ENCODE measurements at places on chromosomes 3 and 15.

- DNase-seq, result no peak
These were observed 13.0 kb upstream of the PIGZ start for GRCh38 chr3:196981657-196982056.

DNA sequence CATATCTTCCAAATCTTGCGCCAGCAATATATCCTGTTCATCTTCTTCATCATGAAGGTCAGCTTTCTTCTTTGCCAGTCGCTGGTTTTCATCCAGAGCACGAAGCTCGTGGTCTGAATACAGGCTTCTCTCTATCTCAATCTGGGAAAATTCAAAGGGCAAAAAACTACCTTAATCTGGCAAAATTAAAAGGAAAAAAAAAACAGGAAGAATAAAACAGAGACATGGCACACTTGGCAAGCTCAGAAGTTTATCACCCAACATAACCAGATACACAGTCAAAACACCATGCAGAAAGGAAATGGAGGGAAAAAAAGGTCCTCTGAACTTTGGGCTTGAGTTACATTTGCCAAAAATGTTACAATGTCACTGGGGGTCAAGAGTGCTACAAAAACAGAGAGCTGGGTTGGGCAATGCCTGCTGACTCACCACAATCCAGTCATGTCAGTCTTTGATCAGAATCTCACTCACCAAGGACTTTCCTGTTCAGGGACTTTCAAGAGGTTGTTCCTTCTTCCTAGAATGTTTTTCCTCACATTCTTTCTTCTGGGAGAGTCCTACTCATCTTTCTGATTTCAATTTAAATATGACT is 1.5 kb downstream of the MRPL46 start:
- no peak for DNase-seq

DNA sequence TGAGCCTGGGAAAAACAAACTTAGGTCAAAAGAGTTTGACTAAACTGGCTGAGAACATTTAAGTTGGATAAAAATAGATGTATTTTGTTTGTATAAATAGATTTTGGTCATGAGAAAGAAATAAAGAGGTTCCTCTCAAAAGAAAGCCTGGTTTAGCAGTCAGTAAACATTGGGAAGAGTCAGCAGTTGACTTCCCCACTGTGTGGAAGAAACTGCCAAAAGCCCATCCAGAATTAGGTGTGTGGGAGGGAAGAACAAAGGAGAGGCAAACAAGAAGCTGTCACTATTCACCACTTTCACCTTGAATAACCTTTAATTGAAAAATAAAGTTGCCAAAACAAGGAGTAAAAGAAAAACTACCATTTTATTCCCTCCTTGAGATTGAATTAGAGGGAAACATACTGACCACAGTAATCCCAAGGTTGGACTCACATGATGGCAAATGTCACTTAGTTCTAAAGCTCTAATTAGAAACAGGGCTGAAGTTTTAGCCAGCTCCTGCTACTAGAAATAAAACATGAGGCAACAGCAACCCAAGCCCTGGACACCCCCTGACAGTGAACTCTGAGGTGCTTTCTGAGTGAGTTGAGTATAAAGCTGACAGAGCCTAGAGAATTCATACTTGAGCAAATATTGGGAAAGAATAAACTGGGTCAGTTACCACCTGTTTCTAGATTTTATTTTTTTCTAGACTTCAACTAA is 139.3 kb downstream of the SERPINI1 start:
- no peak for DNase-seq

GRCh38 chr3:172257648-172258400 is 190.4 kb downstream of the GHSR start:
- no peak for DNase-seq

GRCh38 chr3:15107075-15107947 is 8.4 kb upstream of the RBSN start:
- DNase-seq, result no peak

- no peak for DNase-seq
These were observed 196.8 kb upstream of the MBNL1 start for GRCh38 chr3:152071924-152072323.

DNA sequence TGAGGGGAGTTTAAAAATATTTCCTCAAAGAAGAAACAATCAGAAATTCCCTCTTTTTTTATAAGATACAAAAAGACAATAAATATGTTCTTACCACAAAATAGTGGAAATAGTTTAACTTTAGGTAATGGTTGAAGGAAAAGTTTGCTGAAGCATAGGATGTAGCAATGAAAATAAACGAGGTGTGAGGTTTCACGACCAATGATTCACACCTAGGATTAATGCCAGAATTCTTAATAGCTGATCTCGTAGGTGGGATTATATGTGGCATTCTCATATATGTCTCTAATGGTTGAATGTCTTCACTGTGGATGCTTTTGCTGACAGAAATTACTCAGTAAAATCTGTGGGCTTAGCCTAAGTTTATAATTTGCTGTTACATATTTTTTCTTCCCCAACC is 467.7 kb downstream of the FGF12 start:
- no peak for DNase-seq

- DNase-seq, result no peak
These were observed 100.4 kb downstream of the PCCB start for GRCh38 chr3:136350557-136350956.

GRCh38 chr15:60093273-60094067 is 89.4 kb downstream of the FOXB1 start:
- DNase-seq, result no peak

- no peak for DNase-seq
These were observed 318.9 kb upstream of the CHRM5 start for GRCh38 chr15:33649217-33649933.

GRCh38 chr15:72592097-72592496 is 62.4 kb upstream of the GOLGA6B start:
- no peak for DNase-seq

- no peak for DNase-seq
These were observed 226.0 kb upstream of the CGNL1 start for GRCh38 chr15:57150066-57150865.

- no peak for DNase-seq
These were observed 66.7 kb upstream of the GOLGA8B start for GRCh38 chr15:34650177-34650576.

DNA sequence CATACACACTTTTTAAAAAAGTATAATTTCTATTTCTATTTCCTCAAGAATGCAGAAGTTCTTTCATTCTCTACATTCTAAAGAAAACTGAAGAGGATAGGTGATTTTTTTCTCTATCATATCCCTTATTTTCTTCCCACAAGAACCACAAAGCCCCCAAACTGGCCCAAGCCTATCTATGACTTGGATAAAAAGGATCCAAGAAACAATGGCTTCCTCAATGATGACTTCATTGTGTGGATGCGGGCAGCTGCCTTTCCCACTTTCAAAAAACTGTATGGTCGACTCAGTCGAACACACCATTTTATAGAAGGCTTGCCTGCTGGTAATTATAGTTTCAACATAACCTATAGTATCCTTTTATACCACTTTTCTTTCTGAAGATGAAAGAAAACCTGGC is 52.9 kb upstream of the TBC1D23 start:
- no peak for DNase-seq

DNA sequence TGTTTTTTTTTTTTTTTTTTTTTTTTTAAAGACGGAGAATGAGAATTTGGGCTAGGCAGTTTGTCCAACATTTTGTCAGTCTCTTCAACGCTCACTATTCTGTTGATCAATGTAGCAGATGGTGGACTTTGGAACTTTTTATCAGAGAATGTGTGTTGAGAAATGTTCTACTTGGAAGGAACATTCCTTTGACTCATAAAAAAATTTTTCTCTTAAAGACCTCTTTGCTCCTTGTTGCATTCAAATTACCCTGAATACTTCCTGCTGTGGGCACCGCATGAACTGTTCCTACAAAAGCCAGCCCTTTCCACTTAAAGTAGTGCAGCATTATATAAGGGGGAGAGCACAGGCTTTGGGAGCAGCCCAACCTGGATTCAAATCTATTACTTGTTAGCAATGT is 182.9 kb downstream of the AKAP13 start:
- no peak for DNase-seq

GRCh38 chr15:76988867-76989780 is 5.8 kb upstream of the PSTPIP1 start:
- no peak for DNase-seq

- no peak for DNase-seq
These were observed 55.2 kb downstream of the HMG20A start for GRCh38 chr15:77475898-77476297.

DNA sequence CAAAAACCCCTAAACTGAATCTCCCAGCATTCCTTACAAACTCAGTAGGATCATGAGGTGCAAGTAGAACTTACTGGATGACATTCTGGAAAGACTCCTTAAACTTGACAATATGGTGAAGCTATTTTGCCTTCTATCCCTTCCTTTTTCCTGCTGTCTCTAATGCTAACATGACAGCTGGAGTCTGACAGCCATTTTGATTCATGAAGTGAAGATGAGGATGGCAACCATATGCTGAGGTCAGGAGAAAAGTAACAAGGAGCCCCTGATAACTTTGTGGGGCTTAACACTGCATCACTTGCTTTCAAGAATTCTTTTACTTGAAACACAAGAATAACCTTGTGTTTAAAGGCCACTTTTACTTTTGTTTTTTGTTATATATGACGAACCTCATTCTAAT is 15.0 kb upstream of the NEK10 start:
- DNase-seq, result no peak

DNA sequence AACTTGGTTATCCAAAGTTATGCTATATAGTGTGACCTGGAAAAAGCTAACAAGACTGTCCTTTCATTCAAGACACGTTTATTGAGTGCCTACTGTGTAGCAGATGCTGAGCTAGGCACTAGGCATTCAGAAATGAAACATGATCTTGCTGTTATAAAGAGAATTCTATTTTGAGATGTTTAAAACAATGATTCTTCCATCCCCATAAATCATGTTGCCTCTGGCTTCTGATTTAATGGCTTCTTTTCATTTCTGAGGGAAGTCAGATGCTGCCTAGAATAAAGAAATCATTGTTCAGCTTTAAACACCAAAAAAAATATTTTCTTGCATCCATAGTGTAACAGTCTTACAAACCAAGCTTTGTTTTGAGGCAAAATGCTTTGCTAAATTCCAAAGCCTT is 620.9 kb upstream of the UBE2E2 start:
- no peak for DNase-seq

DNA sequence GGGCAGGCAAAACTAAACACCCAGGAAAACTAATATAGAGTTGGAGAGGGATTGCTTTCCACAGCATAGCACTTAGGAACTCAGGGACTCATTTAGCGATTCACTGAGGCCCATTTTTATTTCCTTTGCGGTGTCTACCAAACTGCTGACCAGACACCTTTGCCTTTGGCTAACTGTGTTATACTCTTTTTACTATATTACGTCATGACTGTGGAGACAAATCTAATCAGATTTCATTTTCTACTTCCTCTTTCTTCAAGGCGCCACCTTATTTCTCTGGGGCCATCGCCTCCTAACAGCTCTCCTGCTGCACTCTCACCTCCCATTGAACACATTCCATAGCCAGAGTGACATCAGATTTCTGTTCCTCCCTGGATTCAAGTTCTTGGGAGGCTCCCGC is 215.7 kb upstream of the WNT5A start:
- DNase-seq, result no peak

DNA sequence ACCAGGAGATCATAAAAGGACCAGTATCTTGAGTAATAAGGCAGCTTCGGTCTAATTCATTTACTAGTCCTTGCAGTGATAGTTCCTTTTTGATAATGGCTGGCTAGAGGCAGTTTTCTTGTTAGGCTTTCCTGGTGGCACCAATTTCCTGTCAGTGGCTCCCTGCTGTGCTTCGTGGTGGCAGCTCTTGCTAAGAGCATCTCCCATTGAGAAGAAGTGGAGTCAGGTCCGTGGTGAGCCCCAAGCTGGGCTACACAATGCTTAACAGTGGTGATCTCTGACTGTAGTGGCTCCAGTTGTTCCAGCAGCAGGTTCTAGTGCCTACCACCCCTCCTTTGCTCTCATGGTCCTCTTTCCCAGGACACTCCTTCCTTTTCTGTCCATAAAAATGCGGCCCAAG is 111.2 kb downstream of the RAP2B start:
- DNase-seq, result no peak

- DNase-seq, result no peak
These were observed 166.4 kb downstream of the ATG7 start for GRCh38 chr3:11438646-11439045.

DNA sequence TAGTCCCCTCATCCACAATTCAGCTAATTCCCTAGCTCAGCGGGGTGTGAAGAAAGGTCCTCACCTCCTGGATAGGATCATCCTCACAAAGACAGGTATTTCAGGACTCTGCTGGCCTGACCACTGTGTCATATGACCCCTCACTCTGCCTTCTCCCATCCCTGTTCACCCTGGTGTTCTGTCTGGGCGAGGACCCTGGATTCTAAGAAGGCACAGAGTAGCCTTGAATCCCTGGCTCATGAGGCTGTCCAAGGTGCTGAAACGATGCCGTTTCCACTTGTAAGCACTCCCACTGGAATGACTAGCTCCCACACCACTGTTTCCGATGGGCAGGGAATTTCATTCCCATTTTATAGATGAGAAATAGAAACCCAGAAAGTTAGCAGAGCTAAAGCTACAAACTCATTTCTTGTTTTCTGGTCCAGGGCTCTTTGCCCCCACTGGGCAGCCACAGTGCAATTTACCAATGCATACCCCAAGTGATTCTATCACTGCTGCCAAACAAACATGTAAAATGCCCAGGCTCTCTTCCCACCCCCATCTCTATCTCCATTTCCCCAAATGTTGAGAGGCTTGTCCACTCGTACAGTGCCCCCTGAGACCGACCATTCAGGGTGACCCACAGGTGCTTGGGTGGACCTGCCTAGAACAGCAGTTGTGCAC is 83.2 kb downstream of the RAB11A start:
- no peak for DNase-seq

DNA sequence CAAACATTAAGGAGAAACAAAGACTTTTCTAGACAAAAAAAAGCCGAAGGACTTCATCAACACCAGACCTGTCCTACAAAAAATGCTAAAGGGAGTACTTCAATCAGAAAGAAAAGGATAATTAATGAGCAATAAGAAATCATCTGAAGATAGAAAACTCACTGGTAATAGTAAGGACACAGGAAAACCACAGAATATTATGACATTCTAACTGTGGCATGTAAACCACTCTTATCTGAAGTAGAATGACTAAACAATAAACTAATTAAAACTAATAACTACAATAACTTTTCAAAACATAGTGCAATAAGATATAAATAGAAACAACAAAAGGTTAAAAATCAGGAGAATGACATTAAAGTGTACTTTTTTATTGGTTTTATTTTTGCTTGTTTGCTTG is 584.5 kb upstream of the CCDC54 start:
- no peak for DNase-seq

DNA sequence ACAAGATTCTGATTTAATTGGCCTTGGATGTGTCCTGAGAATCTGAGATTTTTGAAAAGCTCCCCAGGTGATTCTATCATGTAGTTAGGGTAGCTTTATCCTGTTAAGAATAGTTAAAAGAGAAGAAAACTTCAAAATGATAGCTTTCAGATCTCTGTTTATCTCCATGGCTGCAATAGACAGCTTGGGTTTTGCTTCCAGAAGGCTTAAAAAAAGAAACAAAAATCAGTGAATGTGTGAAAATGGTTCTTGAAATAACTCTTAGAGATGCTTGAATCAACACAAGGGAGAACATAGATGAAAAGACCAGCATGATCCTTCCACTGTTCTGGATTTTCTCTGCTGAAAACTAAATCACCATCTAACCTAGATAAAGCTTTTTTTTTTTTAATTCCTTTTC is 60.8 kb upstream of the TMC3 start:
- DNase-seq, result no peak
